Thoracic aorta (tissue), 2 donors: ENCODE measurements at places on chromosomes 2 and 18. TPM values are rescaled to one million over a fixed set of nuclear protein-coding genes. Genes with fewer than 3 reads are reported as not detected.
A peak's percentile ranks its signal among the peaks of the same experiment; 100 is the strongest.

- H3K27me3 ChIP-seq: no peaks in the 10 kb centered on the region
- H3K36me3 ChIP-seq: no peaks in the 10 kb centered on the region
- H3K4me1 ChIP-seq: peaks cover 25% of the 10 kb centered on the region
- no peak overlapping the region for H3K27ac ChIP-seq
- H3K4me3 ChIP-seq: no peak overlapping the region
- no peak for DNase-seq
Measured at GRCh38 chr2:109211315-109211714, 82.3 kb downstream of the SH3RF3 start.

GRCh38 chr18:52422985-52423601 lies 83.1 kb downstream of the DCC start:
- no peaks in the 10 kb centered on the region for H3K27me3 ChIP-seq
- DNase-seq: no peak
- H3K4me1 ChIP-seq: no peaks in the 10 kb centered on the region
- no peak overlapping the region for H3K27ac ChIP-seq
- no peaks in the 10 kb centered on the region for H3K36me3 ChIP-seq

SLC8A1 gene
- 13.7 TPM for total RNA-seq

- H3K27ac ChIP-seq: no peak overlapping the region
- no peaks in the 10 kb centered on the region for H3K27me3 ChIP-seq
- no peak for DNase-seq
Measured at GRCh38 chr2:69036926-69037325, 23.9 kb downstream of the ANTXR1 start.

DNA sequence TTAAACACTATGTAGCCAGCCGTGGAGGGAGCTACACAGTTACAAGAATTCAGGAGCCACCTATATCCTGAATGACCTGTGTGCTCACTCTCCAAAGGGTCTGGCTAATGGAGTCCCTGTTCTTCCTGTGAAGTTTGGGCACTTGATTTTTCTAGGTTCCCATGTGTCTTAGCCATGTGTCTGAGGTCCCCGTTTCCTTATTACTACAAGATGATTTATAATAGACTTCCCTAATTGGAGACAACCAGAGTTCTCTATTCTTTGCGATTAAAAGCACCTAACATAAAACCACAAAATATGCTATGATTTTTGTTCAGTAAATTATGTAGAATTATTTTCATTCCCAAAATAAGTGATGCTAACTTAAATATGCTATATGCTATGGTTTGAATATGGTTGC lies 83.4 kb downstream of the PDK1 start:
- H3K4me1 ChIP-seq: no peaks in the 10 kb centered on the region
- no peak overlapping the region for H3K4me3 ChIP-seq
- no peaks in the 10 kb centered on the region for H3K36me3 ChIP-seq

ATL2 gene
- 71.0 TPM for total RNA-seq

GRCh38 chr2:43980902-43981301 lies 14.9 kb downstream of the LRPPRC start:
- no peaks in the 10 kb centered on the region for H3K27me3 ChIP-seq
- H3K27ac ChIP-seq: no peak overlapping the region
- DNase-seq: no peak
- no peaks in the 10 kb centered on the region for H3K4me1 ChIP-seq

DNA sequence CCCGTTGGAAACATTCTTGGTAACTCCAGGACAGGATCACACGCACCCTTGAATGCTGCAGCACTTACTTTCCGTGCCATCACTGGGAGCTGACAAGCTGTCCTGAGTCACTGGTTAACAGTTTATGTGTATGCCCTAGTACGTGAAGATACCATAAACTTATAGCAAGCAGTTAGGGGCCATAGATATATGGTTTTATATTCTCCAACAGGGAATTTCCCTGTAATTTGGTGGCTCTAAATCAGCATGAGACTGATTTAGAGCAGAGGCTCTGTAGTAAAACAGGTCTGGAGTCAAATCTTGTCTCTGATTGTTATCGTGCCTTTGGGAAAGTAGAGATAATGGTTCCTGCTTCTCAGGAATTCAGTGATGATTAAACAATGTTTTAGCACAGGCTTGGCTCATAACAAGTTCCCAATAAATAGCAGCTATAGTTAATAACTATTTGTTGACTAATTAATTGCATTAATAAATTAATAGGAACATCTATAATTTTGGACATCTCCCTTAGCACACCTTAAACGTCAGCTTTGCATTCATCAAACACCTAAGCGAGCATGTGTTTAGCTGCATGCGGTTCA lies 215.2 kb downstream of the VAPA start:
- H3K4me1 ChIP-seq: peaks cover 5% of the 10 kb centered on the region
- no peak overlapping the region for H3K4me3 ChIP-seq
- no peaks in the 10 kb centered on the region for H3K36me3 ChIP-seq
- no peak overlapping the region for H3K27ac ChIP-seq
- no peaks in the 10 kb centered on the region for H3K27me3 ChIP-seq

DNA sequence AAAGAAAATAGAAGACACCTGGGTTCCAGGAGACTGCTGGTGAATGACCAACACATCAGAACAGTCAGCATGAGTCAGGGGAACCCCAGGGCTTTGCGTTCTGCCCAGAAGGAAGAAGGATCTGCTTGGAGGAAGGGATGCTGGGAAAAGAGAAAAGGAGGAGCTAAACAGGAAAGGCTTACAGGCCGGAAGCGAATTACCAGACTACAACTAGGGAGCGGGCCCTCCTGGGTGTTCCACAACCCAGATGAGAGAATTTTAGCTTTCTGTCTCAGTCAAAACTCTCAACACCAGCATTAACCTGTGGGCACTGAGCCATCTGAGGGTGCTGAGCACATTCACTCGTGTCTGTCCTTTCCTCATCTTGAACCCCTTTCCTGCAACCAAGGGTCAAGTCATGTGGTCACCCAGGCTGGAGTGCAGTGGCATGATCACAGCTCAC lies 19.2 kb downstream of the CDC42EP3 start:
- DNase-seq: no peak
- no peak overlapping the region for H3K4me3 ChIP-seq
- no peaks in the 10 kb centered on the region for H3K27me3 ChIP-seq
- peaks cover 54% of the 10 kb centered on the region for H3K4me1 ChIP-seq

- no peak for DNase-seq
- no peaks in the 10 kb centered on the region for H3K36me3 ChIP-seq
- no peak overlapping the region for H3K4me3 ChIP-seq
Measured at GRCh38 chr18:4369705-4370104, 85.4 kb downstream of the DLGAP1 start.

- peaks cover 49% of the 10 kb centered on the region for H3K36me3 ChIP-seq
- H3K4me3 ChIP-seq: no peak overlapping the region
- H3K4me1 ChIP-seq: no peaks in the 10 kb centered on the region
- no peaks in the 10 kb centered on the region for H3K27me3 ChIP-seq
- DNase-seq: no peak
Measured at GRCh38 chr2:128016620-128017019, 11.2 kb downstream of the SAP130 start.

HNRNPLL gene
- total RNA-seq: 60.1 TPM

INPP1 gene
- 13.0 TPM for total RNA-seq

ZSCAN30 gene
- total RNA-seq: 45.8 TPM

- peaks cover 2% of the 10 kb centered on the region for H3K4me1 ChIP-seq
- no peak for DNase-seq
- no peaks in the 10 kb centered on the region for H3K36me3 ChIP-seq
- H3K27me3 ChIP-seq: no peaks in the 10 kb centered on the region
- H3K4me3 ChIP-seq: no peak overlapping the region
Measured at GRCh38 chr2:156345582-156345981, 13.1 kb upstream of the NR4A2 start.

DNA sequence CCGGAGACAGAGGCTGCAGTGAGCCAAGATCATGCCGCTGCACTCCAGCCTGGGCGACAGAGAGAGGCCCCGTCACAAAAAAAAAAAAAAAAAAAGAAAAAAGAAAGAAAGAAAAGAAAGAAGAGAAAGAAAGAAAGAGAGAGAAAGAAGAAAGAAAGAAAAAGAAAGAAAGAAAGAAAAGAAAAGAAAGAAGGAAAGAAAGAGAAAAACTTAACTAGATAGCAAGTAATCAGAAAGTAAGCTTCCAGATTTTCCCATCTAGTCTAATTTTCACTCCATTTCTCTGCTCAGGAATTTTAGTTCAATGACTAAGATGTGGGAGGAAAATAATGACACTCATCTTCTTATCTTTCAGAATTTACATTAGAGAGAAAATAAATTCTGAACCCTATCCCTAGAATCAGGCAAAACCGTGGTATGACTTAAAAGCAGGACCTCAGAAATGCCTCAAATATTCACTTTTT lies 2.4 kb downstream of the GFPT1 start:
- no peak overlapping the region for H3K27ac ChIP-seq
- peak overlapping the region; percentile 94 for H3K4me3 ChIP-seq
- H3K27me3 ChIP-seq: no peaks in the 10 kb centered on the region
- no peaks in the 10 kb centered on the region for H3K36me3 ChIP-seq
- no peak for DNase-seq
- H3K4me1 ChIP-seq: peaks cover 52% of the 10 kb centered on the region

GRCh38 chr2:205685314-205686055 lies 3.2 kb downstream of the NRP2 start:
- DNase-seq: no peak
- H3K4me3 ChIP-seq: peak overlapping the region; percentile 92
- no peaks in the 10 kb centered on the region for H3K36me3 ChIP-seq

DNA sequence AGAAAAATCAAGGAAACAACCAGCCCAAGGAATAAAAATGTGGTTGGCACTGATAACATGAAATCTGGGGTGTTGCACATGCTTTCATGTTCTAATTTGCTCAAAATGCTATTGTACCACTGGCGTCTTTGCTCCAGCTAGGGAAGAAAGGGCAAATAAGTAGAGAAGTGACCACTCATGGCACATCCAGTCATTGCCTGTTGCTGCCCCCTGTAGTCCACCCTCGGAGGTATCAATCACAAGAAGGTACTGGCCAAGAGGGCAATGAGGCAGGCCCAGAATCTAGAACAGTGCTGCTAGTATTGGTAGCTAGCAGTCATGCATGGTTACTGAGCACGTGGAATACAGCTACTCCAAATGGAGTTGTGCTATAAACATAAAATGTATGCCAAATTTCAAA lies 213.4 kb downstream of the CDCA7 start:
- H3K36me3 ChIP-seq: no peaks in the 10 kb centered on the region
- DNase-seq: no peak
- no peak overlapping the region for H3K4me3 ChIP-seq
- H3K4me1 ChIP-seq: no peaks in the 10 kb centered on the region
- no peaks in the 10 kb centered on the region for H3K27me3 ChIP-seq
- H3K27ac ChIP-seq: no peak overlapping the region

DNA sequence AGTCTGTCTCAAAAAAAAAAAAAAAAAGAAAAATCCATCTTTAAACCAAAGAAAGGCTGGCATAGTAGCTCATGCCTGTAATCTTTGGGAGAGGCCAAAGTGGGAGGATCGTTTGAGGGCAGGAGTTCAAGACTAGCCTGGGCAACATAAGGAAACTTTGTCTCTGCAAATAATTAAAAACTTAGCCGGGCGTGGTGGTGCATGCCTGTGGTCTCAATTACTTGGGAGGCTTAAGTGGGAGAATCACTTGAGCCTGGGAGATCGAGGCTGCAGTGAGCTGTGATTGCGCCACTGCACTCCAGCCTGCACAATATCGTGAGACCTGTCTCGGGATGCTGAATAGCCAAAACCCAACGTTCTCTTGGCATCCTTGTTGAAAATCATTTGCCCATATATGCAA lies 6.1 kb downstream of the CNOT11 start:
- H3K4me1 ChIP-seq: peaks cover 17% of the 10 kb centered on the region
- peaks cover 13% of the 10 kb centered on the region for H3K36me3 ChIP-seq
- DNase-seq: no peak
- no peak overlapping the region for H3K27ac ChIP-seq
- no peaks in the 10 kb centered on the region for H3K27me3 ChIP-seq

GRCh38 chr18:49934457-49934856 lies 121.1 kb upstream of the ACAA2 start:
- no peak for DNase-seq
- H3K36me3 ChIP-seq: no peaks in the 10 kb centered on the region
- no peak overlapping the region for H3K4me3 ChIP-seq
- no peaks in the 10 kb centered on the region for H3K4me1 ChIP-seq

ACMSD gene
- not detected for total RNA-seq

EMILIN1 gene
- total RNA-seq: 231 TPM

DNA sequence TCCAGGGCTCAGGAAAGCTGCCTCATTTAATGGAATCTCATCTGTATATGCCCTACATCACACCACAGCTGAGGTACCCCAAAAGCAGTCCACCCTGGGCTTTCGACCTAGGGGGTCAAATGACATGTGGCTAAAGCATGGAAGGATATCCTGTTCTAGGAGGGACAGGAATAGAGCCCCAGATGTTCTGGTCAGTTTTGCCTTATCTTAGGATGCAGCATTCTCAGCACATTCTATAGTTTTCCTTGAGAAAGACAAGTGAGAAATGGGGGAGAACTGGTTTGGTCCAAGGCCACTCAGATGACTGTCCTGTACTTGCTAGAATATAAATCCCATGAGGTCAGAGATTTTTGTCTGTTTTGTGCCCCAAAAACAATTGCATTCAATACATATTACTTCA lies 688.0 kb upstream of the ZEB2 start:
- no peak for DNase-seq
- no peak overlapping the region for H3K27ac ChIP-seq
- H3K36me3 ChIP-seq: no peaks in the 10 kb centered on the region

DNA sequence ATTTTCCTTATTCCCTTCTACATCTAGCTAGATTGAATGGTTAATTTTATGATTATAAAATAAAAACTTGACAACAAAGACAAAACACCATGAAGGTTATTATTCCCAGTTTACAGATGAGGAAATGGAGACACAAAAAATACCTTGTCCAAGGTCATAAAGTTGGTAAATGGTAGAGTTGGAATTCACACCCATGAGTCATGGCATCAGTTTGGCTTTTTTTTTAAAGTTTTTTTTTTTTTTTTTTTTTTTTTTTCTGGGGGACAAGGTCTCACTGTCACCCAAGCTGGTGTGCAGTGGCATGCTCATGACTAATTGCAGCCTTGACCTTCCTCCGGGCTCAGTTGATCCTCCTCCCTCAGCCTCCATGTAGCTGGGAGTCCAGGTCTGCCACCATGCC lies 70.0 kb downstream of the MTX2 start:
- H3K27ac ChIP-seq: no peak overlapping the region
- H3K27me3 ChIP-seq: no peaks in the 10 kb centered on the region
- no peaks in the 10 kb centered on the region for H3K4me1 ChIP-seq
- no peak for DNase-seq
- H3K4me3 ChIP-seq: no peak overlapping the region

DNA sequence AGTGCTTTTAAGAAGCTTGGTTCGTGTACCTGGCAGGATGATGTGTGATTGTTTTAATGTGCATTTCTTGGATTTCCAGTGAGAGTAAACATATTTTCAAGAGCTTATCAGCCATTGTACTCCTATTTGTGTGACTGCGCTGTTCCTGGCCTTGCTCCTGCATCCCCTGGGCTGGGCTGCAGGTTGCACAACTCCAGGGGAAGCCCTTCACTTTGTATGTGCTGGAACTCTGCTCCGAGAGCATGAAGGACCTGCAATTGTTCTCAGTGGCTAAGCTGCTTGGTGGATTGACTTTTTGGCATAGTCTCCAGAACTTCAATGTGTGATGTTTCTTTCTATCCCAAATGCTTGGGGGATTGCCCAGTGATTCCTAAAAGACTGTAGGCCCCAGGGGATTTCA lies 18.8 kb downstream of the ATP6V1C2 start:
- no peak overlapping the region for H3K27ac ChIP-seq
- H3K36me3 ChIP-seq: no peaks in the 10 kb centered on the region
- H3K27me3 ChIP-seq: no peaks in the 10 kb centered on the region
- no peak overlapping the region for H3K4me3 ChIP-seq
- no peak for DNase-seq
